CD4-positive, alpha-beta T cell treated with Interleukin-6 at 100 ng/mL for 8 hours (primary cell): ENCODE measurements at places on chromosomes 7 and 10.

DNA sequence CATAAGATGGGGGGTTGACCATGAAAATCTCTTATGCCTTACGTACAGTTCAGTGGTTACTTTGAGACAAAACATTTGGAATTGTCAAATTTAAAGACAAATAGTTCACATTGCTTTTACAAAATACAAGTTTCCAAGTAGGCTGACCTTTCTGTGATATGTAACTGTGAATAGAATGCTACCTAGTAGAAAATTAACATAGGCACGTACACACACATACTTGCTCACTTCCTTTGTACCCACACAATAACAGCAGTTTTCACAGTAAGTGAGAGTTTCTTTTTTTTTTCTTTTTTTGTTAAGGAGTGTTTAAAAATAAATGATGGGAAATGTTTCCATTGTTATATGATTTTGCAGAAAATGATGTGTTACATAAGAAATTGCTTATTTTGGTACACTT is 53.3 kb upstream of the SP8 start:
- DNase-seq = no peak

DNA sequence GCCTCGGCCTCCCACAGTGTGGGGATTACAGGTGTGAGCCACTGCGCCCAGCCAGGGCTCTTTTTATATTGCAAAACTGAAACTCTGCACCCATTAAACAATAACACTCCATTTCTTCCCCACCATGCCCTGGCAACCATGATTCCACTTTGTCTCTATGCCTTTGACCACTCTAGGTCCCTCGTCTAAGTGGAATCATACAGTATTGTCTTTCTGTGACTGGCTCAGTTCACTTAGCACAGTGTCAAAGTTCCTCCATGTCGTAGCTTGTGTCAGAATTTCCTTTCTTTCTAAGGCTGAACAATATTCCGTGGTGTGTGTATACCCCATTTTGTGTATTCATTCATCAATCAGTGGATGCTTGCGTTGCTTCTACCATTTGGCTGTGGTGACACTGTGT is 46.2 kb downstream of the CUX1 start:
- no peak for DNase-seq

DNA sequence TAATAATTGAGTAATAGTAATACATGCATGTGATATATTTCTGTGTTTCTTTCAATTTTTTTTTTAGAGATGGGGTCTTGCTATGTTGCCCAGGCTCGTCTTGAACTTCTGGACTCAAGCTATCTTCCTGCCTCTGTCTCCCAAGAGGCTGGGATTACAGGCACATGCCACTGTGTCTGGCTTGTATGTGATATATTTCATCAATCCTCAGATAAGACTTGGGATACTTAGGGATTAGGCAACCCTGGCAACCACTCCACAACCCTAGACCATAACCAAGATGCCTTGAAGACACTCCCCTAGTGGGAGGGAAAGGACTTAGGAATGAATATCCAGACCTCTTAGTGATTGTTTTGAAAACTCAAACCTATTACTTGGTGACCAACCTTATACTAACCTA is 154.8 kb downstream of the CCDC3 start:
- DNase-seq = no peak

GRCh38 chr10:99330347-99330924 is 1.3 kb downstream of the CNNM1 start:
- DNase-seq = no peak

GRCh38 chr7:98613601-98614425 is 3.3 kb upstream of the NPTX2 start:
- DNase-seq = no peak
